IMR-90 (cell line): ENCODE measurements at places on chromosomes 6 and 20.

DNA sequence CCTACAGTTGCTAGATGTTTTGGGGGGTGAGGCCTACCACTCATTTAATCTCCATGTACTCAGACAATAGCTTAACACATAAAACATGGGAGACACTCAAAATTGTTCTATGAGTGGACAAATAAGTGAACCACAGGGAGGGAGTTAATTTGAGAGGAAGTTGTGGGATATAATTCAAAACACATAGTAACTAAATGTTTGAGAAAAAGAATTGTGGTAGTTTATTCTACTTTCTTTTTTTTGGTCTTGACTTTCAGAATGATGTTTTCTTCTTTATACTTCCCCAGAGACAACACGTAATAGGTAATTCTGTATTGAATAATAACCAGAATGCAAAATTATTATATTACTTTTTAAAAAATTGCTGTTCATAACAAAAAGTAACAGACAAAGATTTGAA lies 453.8 kb downstream of the RFPL4B start:
- no peak for DNase-seq

DNA sequence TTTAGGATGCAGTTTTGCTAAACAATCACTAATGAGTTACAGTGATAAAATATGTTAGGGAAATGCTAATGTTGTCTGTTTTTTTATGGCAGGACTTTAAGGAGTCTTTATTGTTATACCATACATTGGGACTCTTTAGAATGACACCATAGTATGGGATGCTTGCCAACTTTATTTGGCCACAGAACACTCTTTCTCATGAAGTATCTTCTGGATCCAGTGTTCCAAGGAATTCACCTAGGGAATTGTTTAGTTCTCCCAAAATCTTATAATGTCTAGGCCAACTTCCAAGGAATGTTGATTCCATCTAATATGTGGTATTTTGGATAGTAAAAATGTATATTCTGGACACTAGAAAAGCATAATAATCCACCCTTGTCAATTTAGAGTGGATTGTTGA lies 3.3 kb downstream of the RIN2 start:
- DNase-seq, result no peak

- DNase-seq, result peak; percentile 80
These were observed 73.7 kb downstream of the PRND start for GRCh38 chr20:4795394-4795793.

DNA sequence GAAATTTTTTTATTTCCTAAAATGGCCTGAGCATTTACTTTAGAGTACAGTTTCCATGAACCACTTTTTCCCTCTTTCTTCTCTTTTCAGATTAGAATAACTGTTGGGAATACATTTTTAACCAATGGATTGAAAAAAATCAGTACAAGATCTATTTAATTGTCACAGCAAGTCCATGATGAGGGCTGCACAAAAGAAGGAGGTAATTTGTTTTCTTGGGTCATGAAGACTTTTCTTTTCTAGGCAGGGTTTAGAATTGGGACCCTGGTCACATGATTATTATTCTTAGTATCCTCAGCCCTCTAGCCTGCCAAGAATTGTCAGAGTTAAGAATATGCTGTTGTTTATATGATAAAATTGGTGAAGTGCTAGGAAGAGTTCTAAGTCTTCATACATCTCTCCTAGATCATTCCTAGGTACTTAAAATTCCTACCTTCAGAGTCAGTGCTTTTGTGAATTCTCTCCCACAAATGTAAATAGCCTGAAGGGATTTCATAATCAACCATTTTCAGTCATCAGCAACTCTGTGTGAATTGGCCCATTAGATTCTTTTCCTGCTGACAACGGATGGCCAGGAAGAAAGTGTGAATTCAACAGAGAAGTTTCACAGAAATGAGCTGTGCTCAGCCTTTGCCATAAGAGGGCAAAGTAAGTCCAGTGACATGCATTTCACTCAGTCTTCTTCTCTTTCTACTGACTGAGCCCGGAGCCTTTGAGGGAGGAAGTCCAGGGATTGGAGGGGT lies 32.4 kb upstream of the TPBG start:
- DNase-seq, result peak; percentile 42

DNA sequence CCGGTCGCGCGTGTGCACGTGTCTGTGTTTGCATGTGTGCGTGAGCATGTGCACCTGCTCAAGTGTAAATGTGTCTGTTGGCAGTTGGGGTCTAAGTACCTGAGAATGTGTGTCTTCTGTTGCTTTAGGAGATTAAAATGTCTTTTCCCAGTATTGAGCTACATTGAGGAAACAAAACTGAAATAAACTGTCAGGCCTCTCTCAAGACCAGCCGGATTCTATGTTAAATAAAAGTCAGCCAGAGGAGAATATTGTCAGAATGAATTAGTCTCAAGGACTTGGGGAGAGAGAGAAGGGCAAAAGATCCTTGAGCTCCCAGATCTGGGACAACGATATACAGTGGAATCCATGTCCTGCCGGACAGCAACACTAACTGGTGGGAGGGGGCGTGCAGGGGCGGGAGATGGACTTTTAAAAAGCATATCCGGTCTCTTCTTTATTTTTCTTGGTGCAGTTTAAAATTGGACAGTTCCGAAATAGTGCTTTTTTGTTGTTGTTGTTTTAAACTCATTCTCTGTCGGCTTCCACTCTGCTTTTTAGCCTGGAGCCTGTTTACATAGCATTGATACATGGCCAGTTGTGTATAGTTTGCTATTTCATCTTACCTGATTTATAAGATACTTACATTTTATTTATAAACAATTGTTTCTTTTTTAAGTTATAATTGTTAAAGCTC lies 3.3 kb upstream of the TBX18 start:
- no peak for DNase-seq

DNA sequence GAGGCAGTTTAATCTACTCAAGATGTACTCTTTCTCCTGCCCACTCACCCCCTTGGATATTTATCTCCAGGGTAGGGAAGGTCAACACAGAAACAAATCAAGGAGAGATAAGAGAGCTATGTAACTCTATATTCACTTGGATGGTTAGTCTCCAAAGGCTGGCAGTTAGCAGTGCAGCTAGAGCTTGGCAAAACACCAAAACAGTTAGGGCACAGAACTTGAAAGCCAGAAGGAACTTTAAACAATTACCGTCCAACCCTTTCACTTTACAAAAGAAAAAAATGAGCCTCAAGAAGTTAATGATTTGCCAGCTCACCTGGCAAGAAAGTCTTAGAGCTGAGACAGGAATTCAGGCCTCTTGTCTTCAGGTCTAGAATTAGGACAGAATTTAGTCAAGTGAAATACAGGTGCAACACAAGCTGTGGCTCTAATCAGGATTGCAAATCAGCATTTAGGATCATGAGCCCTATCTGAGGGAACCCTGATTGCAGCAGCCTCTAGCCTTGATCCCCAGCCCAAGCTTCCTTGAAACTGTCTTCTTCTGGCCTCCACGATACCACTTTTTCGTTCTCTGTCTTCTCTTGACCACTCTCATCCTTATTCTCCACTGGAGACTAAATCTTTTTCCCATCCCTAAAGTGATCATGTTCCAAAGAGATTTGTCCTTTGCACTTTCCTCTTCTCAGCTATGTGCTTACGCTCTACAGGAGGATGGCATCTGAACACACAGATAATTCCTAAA lies 14.9 kb downstream of the NEDD9 start:
- DNase-seq, result no peak

DNA sequence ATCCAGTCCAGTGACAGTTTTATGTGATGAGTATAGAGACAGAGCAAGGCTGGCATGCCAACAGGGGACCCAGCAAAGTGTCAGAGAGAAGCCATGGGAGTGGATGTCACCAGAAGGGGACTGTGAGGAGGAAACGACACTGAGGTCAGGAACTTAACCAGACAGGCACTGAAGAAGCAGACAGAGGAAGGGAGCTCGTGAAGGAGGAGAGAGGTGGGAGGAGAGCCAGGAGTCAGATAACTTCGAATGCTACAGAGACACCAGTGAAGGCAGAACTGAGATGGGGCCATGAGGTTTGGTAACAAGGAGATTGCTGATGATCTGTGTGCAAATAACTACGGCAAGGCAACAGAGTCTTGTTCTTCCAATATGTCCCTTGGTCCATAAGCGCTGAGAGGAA lies 211.1 kb upstream of the FOXA2 start:
- DNase-seq, result no peak

DNA sequence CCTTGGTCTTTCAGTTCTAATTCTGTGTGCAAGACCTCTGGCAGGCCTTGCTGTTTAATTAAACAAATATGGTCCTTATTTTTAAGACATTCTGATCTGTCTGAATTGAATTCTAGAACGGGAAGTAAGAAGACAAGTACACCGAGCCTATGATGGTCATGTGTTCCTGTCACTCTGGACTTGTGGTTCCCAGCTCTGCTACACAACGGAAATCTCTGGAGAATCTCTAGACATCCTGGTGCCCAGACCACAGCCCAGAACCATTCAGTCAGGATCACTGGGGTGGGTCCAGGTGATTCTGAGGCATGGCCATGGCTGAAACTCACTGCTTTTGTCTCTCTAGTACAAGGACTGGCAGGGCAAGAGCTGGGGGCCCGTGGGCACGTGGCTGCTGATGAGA lies 15.9 kb upstream of the KCNK16 start:
- DNase-seq, result no peak

- DNase-seq, result peak; percentile 55
These were observed 93.3 kb downstream of the SNX5 start for GRCh38 chr20:17875106-17875980.

- DNase-seq, result no peak
These were observed 50.3 kb upstream of the NAA20 start for GRCh38 chr20:19966840-19967239.

DNA sequence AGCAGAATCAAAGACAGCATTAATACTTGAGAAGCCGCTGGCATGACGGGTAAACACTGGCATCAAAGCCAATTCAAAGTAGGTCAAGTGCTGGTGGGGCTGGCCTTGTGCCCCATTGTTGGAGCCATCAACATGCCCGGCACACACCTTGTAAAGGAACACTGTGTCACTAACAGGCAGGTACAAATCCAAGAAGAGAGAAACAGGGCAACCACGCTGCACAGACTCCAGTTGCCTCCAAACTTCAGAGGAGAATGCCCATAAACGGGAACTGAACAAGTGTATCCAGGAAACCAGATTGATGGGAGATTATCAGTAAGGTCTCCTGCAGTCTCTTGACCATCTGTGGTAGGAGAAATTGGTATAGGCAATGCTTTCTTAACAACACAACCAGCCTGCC lies 127.0 kb upstream of the STXBP5 start:
- no peak for DNase-seq

GRCh38 chr6:19158586-19158985 lies 678.6 kb upstream of the ID4 start:
- DNase-seq, result no peak

GRCh38 chr6:36229223-36229622 lies 32.7 kb downstream of the BRPF3 start:
- no peak for DNase-seq

GRCh38 chr20:61900011-61900944 lies 165.4 kb downstream of the TAF4 start:
- no peak for DNase-seq

DNA sequence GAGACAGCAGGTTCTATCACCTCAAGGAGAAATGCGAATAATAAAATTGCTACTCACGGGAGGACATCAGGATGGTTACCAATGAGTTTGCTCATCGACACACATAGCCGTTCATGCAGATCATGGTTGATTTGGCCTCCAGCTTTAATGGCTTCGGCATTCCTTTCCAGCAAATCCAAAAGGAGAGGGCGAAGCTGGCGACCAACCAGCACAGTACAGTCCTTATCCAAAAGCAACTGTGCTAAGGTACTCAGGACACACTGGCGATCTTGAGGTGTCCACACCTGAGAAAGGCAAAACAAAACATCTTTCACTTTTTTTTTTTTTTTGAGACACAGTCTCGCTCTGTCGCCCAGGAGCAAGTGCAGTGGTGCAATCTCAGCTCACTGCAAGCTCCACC lies 16.3 kb downstream of the MDN1 start:
- DNase-seq, result no peak

- DNase-seq, result peak; percentile 89
These were observed 12.5 kb downstream of the PRDM1 start for GRCh38 chr6:106098383-106099234.

GRCh38 chr6:166935353-166935752 lies 21.0 kb downstream of the RNASET2 start:
- no peak for DNase-seq

- no peak for DNase-seq
These were observed 176.2 kb downstream of the KIF16B start for GRCh38 chr20:16397086-16397485.

- no peak for DNase-seq
These were observed 1.0 kb upstream of the HFE start for GRCh38 chr6:26086211-26086610.

GRCh38 chr6:16706911-16707783 lies 54.1 kb downstream of the ATXN1 start:
- no peak for DNase-seq

DNA sequence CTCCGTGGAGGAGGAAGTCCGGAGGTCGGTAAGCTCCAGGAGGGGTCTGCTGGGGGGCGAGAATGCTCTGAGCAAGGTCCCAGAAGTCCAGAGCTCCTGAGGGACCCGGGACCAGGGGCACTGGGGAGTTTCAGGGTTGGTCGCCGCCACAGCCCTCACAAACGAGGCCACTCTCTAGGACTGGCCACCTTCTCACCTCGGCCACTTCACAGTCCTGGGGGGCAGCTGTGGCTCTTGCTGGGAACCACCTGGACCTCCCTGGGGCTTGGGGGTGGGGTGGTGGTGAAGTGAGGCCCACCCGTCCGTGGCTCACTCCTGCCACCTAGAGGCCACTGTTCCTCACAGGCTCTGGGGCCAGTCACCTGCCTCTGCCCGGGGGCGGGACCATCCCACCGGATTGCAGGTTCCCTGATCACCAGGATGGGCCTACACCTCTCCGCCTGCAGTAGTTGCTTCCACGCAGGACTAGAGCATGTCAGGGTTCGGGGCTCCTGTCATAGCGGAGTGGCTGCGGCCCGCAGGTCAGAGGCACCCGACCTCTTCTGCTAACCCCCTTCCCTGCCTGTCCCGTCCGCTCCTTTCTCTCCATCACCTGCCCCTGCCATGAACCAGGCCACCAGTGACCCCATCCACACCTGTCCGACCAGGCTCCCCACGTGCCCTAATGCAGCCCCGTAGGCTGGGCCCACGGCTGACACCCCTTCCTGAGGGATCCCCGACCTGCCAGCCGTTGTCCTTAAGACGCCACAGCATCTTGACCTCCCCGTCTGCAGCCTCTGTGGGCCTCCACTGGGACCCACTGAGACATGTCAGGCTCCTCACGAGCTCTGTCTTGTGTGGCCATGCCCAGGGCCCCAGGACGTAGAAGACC lies 5.1 kb upstream of the TCEA2 start:
- DNase-seq, result peak; percentile 40
